ENCODE measurements at places on chromosomes 16 and 17. TPM values are rescaled to one million over a fixed set of nuclear protein-coding genes. Genes with fewer than 3 reads are reported as not detected.

Gene CD300LG
- not detected for total RNA-seq

DNA sequence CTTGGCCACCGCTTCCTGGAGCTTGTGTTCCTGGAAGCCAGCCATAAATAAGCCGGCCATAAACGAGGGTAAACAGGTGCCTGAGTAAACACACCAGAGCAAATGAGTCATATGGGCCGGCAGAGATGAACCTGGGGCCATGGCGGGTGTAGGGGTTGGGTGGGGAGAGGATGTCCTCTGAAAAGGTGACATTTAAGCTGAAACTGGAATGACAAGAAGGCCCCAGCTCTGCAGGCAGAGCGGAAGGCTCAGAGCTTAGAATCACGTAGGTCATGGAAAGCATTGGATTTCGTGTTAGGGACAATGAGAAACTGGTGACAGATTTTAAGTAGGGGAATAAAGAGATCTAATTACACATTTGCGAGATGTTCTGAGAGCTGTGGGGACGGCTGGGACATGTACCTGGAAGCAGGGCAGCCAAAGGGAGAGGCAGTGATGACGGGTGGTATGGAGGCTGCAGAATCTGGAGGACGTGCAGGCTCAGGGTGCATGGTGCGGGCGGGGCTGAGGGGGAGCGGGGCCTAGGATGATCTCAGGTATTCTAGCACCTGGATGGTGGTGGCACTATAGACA lies 8.1 kb upstream of the DNASE1 start:
- H3K27me3 ChIP-seq: no peaks in the 10 kb centered on the region
- peak; percentile 80 for DNase-seq
- no peak overlapping the region for H3K4me3 ChIP-seq
- no peaks in the 10 kb centered on the region for H3K36me3 ChIP-seq
- H3K4me1 ChIP-seq: peaks cover 9% of the 10 kb centered on the region

DNA sequence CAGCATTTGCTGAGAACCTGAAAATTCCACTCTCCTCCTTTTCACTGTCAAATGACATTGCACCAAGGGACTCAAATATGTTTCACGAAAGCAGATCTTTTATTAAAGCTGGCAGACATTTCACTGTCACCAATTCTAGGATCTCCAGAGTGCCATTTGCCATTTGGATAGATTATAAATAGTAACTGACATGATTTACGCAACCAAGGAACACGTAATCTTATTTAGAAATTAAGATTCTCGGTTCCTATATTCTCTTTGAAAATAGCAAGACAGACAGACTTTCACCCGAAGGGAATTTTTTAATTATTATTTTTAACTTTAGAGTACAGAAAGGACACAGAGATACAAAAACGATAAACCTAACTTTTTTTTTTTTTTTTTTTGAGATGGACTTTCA lies 49.6 kb downstream of the ANKFY1 start:
- no peak overlapping the region for H3K4me3 ChIP-seq
- H3K27ac ChIP-seq: no peak overlapping the region
- DNase-seq: no peak
- H3K27me3 ChIP-seq: no peaks in the 10 kb centered on the region
- peaks cover 3% of the 10 kb centered on the region for H3K36me3 ChIP-seq

- no peaks in the 10 kb centered on the region for H3K27me3 ChIP-seq
- H3K36me3 ChIP-seq: no peaks in the 10 kb centered on the region
- peaks cover 5% of the 10 kb centered on the region for H3K4me1 ChIP-seq
- no peak overlapping the region for H3K4me3 ChIP-seq
- H3K27ac ChIP-seq: no peak overlapping the region
These were observed 47.0 kb downstream of the NLRC5 start for GRCh38 chr16:57036315-57036714.

Gene SHPK
- total RNA-seq: 17.8 TPM

Gene CSH1
- not detected for total RNA-seq

Data from endothelial cell of umbilical vein (primary cell).